SJCRH30 (cell line): ENCODE measurements at places on chromosomes 16 and 17. TPM values are rescaled to one million over a fixed set of nuclear protein-coding genes. Genes with fewer than 3 reads are reported as not detected.

Gene FOXN1
- not detected in 2 replicates for total RNA-seq

Gene OR3A3
- not detected in 2 replicates for total RNA-seq

- DNase-seq, result no peak
- peaks cover 11% of the 10 kb centered on the region for H3K36me3 ChIP-seq
- H3K4me3 ChIP-seq, result no peak overlapping the region
- H3K27me3 ChIP-seq, result no peaks in the 10 kb centered on the region
Measured at GRCh38 chr17:66777689-66778225, 57.2 kb upstream of the CACNG5 start.

- H3K36me3 ChIP-seq, result no peaks in the 10 kb centered on the region
- DNase-seq, result no peak
- H3K4me3 ChIP-seq, result no peak overlapping the region
Measured at GRCh38 chr17:10058921-10059683, 139.3 kb downstream of the GAS7 start.

GRCh38 chr16:52351451-52351850 lies 195.5 kb downstream of the TOX3 start:
- DNase-seq, result no peak
- no peaks in the 10 kb centered on the region for H3K27me3 ChIP-seq
- H3K36me3 ChIP-seq, result no peaks in the 10 kb centered on the region

- no peak for DNase-seq
- H3K36me3 ChIP-seq, result peaks cover 16% of the 10 kb centered on the region
Measured at GRCh38 chr17:54968988-54969332, 395 bp downstream of the STXBP4 start.

DNA sequence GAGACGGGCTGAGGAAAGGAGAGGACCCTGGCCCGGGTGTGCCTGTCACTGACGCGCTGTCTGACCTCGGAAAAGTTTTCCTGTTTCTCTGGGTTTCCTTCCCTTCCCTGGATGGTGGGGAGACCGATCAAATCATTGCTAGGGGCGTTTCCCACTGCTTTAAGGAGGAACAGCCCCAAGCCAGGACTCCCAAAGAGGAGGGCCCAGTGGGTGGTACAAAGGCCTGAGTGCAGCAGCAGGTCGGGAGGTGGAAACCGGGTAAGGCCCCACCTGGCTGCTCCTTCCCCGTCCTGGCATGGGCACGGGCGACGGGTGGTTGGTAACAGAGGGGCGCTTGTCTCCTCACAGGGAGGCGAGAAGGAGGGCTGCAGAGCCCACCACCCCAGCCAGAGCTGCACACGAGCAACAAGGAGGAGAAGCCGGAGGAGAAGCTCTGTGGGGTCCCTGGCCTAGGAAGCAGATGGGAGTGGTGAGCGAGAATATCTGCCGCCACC lies 2.2 kb downstream of the SRL start:
- no peak overlapping the region for H3K4me3 ChIP-seq
- no peaks in the 10 kb centered on the region for H3K36me3 ChIP-seq
- peaks cover 21% of the 10 kb centered on the region for H3K4me1 ChIP-seq
- no peak for DNase-seq
- H3K27me3 ChIP-seq, result no peaks in the 10 kb centered on the region
- H3K27ac ChIP-seq, result no peak overlapping the region

DNA sequence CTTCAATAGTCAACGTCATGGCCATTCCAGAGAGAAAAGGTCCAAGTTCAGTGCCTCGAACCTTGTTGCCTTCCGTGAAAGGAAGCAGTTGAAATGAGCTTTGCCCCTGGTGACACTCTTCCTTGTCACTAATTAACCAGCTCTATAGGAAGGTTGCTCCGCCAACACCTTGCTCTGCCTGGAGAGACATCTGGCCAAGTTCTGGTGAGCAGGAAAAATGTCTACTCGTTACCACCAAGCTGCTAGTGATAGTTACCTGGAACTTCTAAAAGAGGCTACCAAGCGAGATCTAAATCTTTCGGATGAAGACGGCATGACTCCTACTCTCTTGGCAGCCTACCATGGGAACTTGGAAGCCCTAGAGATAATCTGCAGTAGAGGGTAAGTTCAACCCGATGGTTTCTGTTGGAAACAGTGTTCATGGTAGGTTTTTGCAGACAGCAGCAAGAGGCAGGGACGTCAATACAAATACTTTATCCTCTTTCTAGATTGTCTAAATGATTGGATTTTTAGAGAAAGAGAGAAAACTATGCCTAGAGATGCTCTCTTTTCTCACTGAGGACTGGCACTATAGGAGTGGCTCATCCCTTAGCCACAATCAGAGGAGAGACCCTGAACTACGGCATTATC lies at the start of gene ANKS4B:
ANKS4B (plus strand) TSS at position 179 of the 630 bp plus-strand sequence; CDS start at position 218, 39 bp downstream.
- no peak within 1 kb of the TSS for H3K27ac ChIP-seq
- no peak within 1 kb of the TSS for H3K4me3 ChIP-seq
- H3K27me3 ChIP-seq, result no peaks in the 10 kb centered on the region
- no peaks in the 10 kb centered on the region for H3K4me1 ChIP-seq
- no peaks in the 10 kb centered on the region for H3K36me3 ChIP-seq
- DNase-seq, result no peak

DNA sequence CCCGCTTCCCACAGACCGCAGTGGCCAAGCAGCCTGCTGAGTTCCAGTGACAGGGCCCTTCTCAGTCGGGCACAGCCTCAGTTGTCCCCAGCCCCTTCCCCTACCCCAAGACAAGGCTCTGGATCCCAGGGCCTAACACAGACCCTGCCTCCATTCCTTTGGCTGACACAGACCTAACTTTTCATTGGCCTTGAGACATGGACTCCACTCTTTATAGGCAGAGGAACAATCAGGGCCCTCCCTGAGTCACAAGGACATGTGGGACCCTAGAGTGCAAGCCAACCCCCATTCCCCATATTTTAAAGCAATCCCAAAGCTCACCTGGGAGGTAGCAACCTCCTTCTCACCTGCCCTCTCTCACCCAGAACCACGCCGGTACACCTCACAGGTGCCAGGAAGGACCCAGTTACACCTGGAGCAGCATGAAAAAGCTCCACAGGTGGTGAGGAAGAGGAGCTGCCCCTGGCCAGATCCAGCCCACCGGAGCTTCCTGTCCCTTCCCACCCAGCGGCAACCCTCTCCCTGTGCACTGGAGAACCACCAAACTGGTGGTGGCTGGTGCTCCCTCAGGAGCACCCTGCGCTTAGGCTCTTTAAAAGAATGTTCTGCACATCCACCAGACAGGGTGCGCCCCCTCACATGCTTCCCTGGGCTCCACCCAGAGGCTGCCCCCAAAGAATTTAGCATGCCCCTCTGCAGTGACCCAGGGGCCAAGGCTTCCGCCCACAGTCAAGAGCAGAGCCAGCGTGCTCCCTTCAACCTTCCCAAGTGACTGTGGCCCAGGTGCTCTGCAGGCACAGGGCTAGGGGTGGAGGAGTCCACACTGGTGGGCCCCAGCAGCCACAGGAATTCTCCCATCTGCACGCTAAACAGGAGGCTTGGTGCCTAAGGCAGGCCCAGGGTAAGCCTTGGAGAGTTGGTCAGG lies 3.4 kb downstream of the MNT start:
- no peaks in the 10 kb centered on the region for H3K36me3 ChIP-seq
- no peak overlapping the region for H3K27ac ChIP-seq
- DNase-seq, result no peak
- H3K27me3 ChIP-seq, result no peaks in the 10 kb centered on the region

GRCh38 chr16:28511801-28512789 lies 5.5 kb upstream of the IL27 start:
- DNase-seq, result no peak
- no peaks in the 10 kb centered on the region for H3K4me1 ChIP-seq
- no peaks in the 10 kb centered on the region for H3K27me3 ChIP-seq
- H3K36me3 ChIP-seq, result no peaks in the 10 kb centered on the region
- H3K4me3 ChIP-seq, result no peak overlapping the region

DNA sequence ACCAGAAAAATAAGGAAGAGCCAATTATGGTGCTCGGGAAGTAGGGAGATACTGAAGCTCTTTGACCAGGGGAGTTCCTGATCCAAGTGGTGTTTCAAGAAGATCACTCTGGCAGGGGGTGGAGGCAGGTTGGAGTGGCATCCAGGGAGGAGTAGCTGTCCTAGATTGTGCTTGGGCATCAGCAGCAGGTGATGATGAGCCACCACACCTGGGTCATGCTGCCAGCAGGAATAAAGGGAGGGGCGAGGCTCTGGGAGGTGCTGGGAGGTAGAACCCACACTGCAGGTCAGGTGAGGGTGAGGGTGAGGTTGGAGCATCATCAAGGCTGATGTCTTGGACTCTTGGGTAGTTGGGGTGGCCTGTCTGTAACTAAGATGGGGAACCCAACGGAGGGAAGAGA lies 35.4 kb upstream of the ADGRG1 start:
- no peaks in the 10 kb centered on the region for H3K27me3 ChIP-seq
- no peaks in the 10 kb centered on the region for H3K4me1 ChIP-seq
- no peak overlapping the region for H3K27ac ChIP-seq
- no peak for DNase-seq
- H3K36me3 ChIP-seq, result no peaks in the 10 kb centered on the region
- H3K4me3 ChIP-seq, result no peak overlapping the region
